ENCODE measurements at places on chromosomes 3 and 15.

DNA sequence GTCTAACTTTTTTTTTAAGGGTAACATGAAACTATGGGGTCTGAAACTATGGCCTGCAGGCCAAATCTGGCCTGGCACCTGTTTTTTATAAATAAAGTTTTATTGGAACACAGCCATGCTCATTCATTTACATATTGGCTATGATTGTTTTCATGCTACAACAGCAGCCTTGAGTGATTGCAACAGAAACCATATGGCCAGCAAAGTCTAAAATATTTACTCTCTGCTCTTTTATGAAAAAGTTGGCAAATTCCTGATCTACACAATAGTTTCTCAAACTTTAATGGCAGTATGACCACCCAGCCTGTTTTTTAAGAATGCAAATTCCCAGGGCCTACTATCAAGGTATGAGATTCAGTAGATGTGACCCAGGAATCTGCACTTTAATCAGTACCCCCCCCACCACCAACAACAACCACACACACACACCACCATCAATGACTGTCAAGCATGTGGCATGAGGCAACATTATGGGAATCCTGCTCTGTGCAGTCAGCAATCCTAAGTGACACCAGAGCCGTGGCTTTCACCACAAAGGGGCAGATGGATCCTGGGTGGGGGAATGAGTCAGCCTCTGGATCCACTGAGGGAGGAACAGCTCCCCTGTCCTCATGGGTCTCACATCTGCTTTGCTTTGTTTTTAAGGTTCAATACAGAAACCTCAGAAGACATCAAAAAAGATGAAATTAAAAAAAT, 142.8 kb downstream of the NTRK3 start:
- no peaks in the 10 kb centered on the region for H3K27me3 ChIP-seq
- H3K4me1 ChIP-seq, result no peaks in the 10 kb centered on the region
- no peak for DNase-seq
- H3K36me3 ChIP-seq, result no peaks in the 10 kb centered on the region
- H3K4me3 ChIP-seq, result no peak overlapping the region
- H3K27ac ChIP-seq, result no peak overlapping the region

DNA sequence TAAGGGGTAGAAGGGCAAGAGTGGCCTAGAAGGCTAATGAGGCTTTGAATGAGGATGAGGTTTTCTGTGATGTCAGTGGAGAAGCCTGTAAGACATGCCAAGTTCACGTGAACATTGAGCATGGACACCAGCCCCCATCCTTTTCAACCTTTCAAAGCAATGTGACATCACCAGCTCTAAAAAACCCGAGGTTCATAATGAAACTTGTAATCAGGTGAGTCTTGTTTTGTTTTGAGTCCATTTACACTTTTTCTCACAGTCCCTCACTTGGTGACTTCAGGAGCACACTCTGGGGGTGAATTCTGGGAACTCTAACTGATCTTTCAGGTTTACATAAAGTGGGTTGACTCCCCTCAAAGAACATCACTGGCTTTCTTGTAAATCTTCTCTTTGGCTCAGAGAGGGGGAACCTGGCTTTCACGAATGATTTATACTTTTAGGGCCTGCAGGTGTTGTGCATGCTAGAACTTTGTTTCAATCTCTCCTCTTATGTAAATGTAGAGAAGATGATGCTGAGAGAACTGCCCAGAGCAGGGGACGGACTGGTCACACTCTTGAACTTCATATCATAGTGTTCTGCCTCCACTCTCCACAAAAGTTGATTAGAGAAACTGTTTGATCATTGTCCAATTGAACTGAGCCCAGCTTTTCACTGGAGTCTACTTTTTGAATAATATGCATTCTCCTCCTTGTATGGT, 224.7 kb upstream of the SATB1 start:
- peaks cover 42% of the 10 kb centered on the region for H3K4me1 ChIP-seq
- peak overlapping the region; percentile 84 for H3K27ac ChIP-seq
- peak overlapping the region; percentile 27 for H3K4me3 ChIP-seq
- DNase-seq, result peak; percentile 67
- H3K36me3 ChIP-seq, result peaks cover 7% of the 10 kb centered on the region

DNA sequence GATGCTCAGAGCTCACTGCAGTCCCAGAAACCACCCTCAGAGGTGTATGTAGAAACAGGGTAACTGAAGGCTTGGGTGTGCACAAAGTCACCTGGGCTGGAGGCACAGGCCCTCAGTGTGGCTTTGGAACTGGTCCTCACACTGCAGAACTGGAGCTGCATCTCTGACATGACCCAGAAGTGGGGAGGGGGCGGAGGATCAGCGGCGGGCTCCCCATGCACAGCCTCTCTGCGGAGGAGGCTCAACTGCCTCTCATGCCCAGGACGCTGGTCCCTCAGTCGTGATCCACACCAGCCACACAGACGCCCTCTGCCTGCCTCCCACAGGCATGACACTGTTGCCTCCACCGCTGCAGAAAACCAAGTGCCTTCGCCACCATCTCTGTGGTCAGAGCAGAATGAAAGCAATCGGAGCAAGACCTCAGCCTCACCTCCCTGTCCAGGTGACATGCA, 73.7 kb downstream of the TM2D3 start:
- no peak overlapping the region for H3K27ac ChIP-seq
- DNase-seq, result no peak
- H3K4me1 ChIP-seq, result no peaks in the 10 kb centered on the region
- H3K27me3 ChIP-seq, result peaks cover 7% of the 10 kb centered on the region

GRCh38 chr3:66552846-66553245, 52.0 kb upstream of the LRIG1 start:
- peaks cover 4% of the 10 kb centered on the region for H3K4me1 ChIP-seq
- no peak overlapping the region for H3K4me3 ChIP-seq
- no peak for DNase-seq
- H3K36me3 ChIP-seq, result no peaks in the 10 kb centered on the region

GRCh38 chr3:147589016-147589415, 179.9 kb downstream of the ZIC1 start:
- no peak overlapping the region for H3K27ac ChIP-seq

GRCh38 chr15:89647191-89647851, 7.9 kb downstream of the KIF7 start:
- peak; percentile 74 for DNase-seq
- no peak overlapping the region for H3K27ac ChIP-seq
- H3K27me3 ChIP-seq, result peaks cover 3% of the 10 kb centered on the region
- H3K36me3 ChIP-seq, result no peaks in the 10 kb centered on the region

- H3K27ac ChIP-seq, result no peak overlapping the region
- no peaks in the 10 kb centered on the region for H3K36me3 ChIP-seq
- no peaks in the 10 kb centered on the region for H3K27me3 ChIP-seq
- no peaks in the 10 kb centered on the region for H3K4me1 ChIP-seq
- no peak for DNase-seq
- no peak overlapping the region for H3K4me3 ChIP-seq
Measured at GRCh38 chr15:65927545-65927944, 58.3 kb downstream of the RAB11A start.
